ENCODE measurements at places on chromosomes 3 and 15.

DNA sequence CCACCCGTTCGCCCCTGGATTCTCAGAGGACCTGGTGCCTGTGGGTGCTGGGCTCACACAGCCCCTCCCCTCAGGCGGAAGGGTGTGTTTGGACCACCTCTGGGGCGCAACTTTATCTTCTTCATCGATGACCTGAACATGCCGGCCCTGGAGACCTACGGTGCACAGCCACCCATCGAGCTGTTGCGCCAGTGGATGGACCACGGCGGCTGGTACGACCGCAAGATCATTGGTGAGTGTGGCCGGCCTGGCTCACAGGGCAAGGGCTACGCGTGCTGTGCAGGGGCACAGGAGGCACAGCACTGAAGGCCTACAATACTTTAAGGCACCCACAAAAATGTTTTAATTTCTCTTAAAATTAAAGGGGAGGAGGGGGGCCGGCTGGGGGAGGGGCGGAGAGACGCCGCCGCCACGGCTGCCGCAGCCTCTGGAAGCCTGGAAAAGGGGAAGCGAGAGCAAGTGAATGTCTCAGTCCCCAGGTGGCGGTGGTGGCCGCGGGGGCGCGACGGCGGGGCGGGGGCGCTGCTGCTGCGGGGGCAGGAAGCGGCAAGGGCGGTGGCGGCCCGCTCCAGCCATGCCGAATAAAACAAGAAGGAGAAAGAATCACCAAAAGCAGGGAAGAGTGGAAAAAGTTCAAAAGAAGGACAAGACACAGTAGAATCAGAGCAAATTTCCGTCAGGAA, 56.8 kb downstream of the DNAH1 start:
- no peak for DNase-seq

- DNase-seq = no peak
Observed at GRCh38 chr3:127038466-127038865, 55.6 kb downstream of the PLXNA1 start.

GRCh38 chr3:179558742-179559364, 3.9 kb upstream of the ACTL6A start:
- DNase-seq = no peak

GRCh38 chr3:101638261-101638745, 38.6 kb downstream of the ZBTB11 start:
- no peak for DNase-seq

DNA sequence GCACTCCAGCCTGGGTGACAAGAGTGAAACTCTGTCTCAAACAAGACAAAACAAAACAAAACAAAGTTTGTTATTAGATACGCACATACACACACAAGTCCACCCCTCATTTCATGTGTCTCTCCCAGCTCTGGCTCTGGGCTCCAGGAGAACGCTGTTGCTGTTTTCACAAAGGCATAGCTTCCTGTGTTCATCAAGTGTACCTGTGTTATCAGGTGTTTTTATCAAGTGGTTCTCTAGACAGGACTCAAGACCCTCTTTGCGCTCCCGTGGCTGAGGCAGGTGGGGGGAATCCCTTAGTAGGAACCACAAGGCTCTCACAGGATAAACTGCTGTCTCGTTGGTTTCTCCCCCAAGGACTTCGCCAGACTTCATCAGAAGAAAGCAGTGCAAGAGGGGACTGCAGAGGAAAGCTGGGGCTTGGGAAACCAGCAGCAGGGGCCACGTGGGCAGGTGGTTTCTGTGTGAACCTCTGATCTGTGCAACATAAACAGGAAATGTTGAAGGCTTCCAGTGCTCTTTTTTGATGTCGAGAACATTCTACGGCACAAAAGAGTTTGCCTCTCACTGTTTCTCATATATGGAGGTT, 6.9 kb upstream of the PPP1R2 start:
- peak; percentile 64 for DNase-seq

DNA sequence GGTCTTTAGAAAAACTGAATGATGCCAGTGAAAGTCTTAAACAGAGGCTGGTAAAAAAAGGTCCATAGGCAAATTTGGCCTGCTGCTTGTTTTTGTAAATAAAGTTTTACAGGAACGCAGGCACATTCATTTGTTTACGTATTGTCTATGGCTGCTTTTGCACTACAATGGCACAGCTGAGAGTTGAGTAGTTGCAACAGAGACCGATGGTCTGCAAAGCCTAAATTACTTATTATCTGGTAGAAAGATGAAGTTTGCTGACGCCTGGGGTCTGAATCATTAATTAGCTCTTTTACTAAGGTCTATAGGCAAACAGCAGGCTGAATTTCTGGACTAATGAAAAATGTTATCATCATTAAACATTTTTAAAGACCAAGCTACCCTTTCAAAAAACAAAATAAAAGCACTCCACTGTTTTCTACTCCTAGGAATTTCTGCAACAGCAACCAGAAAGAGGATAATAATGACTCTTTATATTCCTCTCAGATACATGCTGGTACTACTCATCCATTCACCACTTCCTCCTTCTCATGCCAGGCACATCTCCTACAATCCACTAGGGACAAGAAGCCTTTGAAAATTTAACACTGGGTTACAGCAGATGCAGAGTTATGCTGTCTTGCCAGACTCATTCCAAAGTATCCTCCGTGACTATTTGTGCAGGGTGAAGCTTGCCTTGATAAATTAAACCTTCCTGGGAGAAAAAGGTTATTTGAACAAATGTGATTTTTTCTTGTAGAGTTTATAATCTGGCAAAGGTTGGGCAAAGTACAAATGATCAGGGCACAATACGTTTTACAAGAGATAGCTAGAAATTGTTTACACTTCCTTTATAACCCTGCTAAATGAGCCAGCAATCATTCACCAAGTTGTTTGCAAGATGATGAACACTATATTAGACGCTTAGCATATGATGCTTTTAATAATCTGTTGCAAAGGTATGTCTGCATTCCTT, 6.0 kb downstream of the GATM start:
- no peak for DNase-seq

- no peak for DNase-seq
Observed at GRCh38 chr3:127157171-127157828, 35.6 kb upstream of the PRR23E start.

DNA sequence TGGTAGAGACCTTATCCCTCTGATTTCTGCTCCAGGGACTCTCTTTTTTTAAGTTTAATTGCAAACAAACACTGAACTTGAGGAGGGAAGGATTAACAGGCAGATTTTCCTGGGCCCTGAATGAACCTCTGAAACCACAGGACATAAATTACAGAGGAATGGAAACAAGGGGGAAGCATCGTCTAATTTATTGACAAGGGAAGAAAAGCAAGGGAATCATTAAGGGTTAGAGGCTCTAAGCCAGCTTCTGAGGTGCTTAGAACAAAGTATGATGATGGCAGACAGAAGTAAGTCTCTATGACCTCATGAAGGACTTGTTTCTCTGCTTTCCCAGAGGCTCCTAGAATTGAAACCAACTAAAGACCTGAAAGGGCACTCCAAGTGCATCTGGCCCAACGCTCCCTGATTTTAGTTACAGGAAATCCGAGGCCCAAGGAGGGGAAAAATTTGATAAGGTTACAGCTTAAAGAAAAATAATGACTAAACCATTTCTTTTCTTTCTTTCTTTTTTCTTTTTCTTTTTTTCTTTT, 244.7 kb upstream of the NR2E3 start:
- DNase-seq = no peak

- DNase-seq = no peak
Observed at GRCh38 chr15:31567861-31568260, 241.2 kb downstream of the KLF13 start.

DNA sequence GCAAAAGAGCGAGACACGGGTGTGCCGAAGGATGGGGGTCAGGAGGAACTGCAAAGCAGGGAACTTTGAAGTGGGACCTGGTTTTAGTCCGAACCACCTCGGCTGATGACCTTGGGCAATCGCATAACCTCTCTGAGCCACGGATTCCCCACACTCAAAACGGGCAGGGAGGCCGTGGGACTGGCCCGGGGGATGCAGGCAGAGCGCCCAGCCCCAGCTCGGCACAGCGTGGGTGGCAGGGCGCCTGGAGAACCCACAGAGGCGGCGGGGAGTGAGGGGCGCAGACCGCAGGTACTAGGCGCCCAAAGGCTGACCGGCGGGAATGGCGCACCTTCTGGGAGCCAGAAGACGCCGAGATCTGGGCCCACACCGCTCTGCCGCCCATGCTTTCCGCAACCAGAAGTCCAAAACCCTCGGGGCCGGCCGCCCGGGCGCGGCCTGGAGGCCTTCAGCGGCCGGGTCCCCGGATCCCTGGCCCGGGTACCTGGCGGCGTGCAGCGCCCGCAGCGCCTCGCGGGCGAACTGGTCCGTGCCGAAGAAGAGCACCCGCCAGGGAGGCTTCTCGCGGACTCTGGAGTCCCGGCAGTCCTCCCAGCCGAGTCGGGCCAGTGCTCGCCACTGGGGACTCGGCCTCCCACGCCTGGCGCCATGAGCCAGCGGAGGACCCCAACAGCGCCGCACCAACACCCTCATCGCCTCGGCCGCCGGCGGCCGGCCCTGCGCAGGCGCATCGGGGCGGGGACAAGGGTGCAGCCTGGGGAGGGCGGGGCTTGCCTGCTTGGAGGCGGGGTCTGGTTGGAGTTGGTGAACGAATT, at the start of gene MTFMT:
TSS of gene MTFMT (minus strand) at position 719 of the 815 bp plus-strand sequence. CDS start at position 693, 26 bp downstream.
- peak; percentile 91 for DNase-seq

GRCh38 chr3:58627570-58627885, 39.0 kb downstream of the FAM3D start:
- no peak for DNase-seq

- no peak for DNase-seq
Observed at GRCh38 chr15:67941648-67942310, 101.9 kb upstream of the RNU6-1 start.

- DNase-seq = no peak
Observed at GRCh38 chr3:126293370-126294082, 63.7 kb downstream of the KLF15 start.

DNA sequence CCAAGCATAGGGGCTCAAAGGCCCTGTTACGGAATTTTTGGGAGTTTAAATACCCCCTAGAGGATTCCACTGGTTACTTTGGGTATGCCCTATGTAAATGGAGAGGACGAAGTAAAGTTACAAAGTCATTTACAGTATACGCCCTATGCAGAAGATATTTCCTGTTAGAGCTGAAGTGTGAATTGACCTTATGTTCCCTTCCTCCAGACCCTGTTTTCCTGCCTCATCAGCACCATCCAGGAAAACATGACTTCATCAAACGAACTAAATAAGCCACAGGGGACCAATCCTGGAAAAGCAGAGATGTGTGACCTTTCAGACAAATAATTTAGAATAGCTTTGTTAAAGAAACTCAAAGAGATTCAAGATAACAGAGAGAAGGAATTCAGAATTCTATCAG, 177.4 kb downstream of the SQOR start:
- no peak for DNase-seq

- DNase-seq = no peak
Observed at GRCh38 chr3:195762249-195762585, 41.4 kb downstream of the MUC20 start.

- no peak for DNase-seq
Observed at GRCh38 chr3:58072763-58073130, 64.5 kb downstream of the FLNB start.

DNA sequence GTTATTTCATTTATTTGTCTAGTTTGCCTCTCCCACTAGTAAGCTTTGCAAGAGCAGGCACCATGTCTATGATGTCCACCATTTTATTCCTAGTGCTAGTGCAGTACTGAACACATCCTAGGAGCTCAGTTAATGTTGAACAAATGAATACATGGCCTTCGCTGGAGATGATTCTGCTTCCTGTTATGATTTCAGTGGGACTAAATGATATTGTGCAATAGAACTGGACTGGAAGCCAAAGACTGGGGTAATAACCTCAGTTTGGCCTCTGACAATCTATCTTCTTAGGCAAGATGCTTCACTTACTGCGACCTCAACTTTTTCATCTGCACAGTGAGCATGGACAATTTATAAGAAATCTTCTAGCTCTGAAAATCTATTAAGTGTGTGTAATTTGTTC, 191.3 kb downstream of the ADAMTSL3 start:
- DNase-seq = no peak

DNA sequence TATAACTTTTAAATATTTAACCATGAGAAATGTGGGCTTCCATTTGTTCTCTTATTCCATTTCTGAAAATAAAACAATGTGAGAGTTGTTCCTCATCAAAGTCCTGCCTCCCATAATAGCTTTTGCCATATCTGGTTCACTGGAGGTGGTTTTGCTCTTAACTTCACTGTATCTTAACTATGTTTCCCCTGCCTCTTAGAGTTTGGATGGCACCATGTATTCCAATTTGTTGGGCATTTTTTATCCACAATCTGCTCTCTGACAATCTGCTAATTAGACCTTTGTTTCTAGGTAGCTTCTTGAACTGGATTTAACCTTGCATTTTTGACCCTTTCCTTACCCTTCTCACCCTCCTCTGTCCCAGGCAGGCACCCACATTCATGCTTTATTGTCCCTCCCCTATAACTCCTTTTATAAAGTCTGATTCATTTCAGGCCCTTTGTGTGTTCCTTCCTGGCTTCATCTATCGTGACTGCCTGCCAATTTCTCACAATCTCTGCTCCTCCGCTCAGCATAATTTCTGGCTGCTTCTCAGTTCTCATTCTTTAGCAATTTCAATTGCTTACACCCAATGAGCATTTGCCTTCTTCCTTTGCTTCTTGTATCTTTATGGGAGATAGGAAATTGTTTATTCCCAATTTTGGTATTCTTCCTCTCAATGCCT, 144.2 kb upstream of the ARHGEF26 start:
- no peak for DNase-seq

DNA sequence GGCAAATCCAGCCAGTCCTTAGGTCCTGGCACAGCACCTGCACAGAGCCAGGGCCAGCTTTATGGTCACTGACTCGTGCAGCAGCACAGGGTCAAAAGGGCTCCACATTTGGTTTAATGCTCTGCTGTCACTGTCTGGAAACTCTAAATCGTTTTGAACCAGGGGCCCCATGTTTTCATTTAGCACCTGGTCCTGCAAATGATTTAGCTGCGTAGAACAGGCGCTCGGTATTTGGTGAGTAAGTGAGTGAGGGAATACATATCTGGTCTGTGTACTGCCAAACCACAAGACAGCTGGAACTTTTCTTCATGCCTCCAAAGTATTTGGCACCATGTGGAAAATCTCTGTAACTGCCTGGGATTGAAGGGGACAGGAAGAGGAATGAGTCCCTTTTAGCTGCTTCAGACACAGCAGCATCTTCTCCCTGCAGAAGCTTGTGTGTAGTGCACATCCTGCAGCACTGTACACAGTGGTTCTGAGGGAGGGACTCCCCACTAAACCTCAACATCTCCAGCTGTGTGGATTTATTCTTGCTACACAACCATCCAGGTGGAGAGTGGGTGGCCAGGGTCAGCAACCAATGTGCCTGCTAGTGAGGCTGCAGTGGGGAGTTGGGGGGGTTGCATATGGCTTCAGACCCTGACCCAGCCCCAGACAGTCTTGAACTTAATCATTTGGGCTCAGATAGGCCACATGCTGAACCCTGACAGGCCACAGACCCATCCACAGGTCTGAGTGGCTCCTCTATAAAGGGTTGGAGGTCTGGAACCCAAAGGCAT, 1.1 kb downstream of the SH2D7 start:
- no peak for DNase-seq

- no peak for DNase-seq
Observed at GRCh38 chr3:102544741-102545140, 109.9 kb downstream of the ZPLD1 start.

- no peak for DNase-seq
Observed at GRCh38 chr15:93058904-93059427, 30.0 kb downstream of the RGMA start.

Data from activated gamma-delta T cell treated with anti-CD3 and anti-CD28 coated beads, Interleukin-2, amount 50 U/mL, for 16 hours (primary cell).